Posterior cingulate gyrus (tissue), 11 donors: ENCODE measurements at places on chromosomes 5 and 9.

GRCh38 chr9:426976-427375 lies 212.3 kb downstream of the DOCK8 start:
- no peak for DNase-seq

DNA sequence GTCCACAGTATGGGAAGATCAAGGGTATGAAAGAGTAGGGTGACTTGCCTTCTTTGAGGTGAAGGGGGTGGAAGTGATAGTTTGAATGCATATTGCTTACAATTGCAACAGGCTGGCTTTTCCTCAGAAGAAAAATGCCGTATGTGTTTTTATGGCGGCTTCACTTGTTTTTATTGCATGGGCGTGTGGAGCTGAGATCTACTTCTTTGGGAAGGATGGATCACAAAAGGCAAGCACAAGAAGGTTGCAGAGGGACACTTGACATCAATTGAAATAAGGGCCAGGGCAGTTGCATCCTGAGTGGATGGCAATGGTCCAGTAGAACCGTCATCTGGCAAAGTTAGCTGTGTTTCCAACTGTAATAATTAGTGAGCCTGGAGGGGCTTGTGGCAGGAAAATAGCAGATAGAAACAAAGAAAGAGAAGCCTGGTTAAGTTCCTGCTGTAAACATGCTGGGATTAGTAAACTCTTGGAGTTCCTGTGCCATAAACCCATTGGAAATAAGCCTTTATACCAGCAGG lies 138.4 kb downstream of the NTRK2 start:
- no peak for DNase-seq

GRCh38 chr5:124771761-124772160 lies 25.3 kb upstream of the ZNF608 start:
- DNase-seq: no peak

- peak; percentile 56 for DNase-seq
Observed at GRCh38 chr9:137488327-137488653, 29.2 kb upstream of the NSMF start.

- no peak for DNase-seq
Observed at GRCh38 chr9:69806627-69807026, 14.0 kb upstream of the CFAP95 start.
